ENCODE measurements at places on chromosomes 1 and 21. TPM values are rescaled to one million over a fixed set of nuclear protein-coding genes. Genes with fewer than 3 reads are reported as not detected.

GRCh38 chr1:205356440-205357139 is at the start of gene KLHDC8A:
Gene KLHDC8A, minus strand, starts transcription at chr1:205356922. Its CDS starts 13,318 bp downstream, at chr1:205343604.
- H3K4me3 ChIP-seq = no peak within 1 kb of the TSS
- H3K27ac ChIP-seq = no peak within 1 kb of the TSS
- no peak for DNase-seq
- no peaks in the 10 kb centered on the region for H3K36me3 ChIP-seq
- H3K27me3 ChIP-seq = no peaks in the 10 kb centered on the region

Gene SLC2A1
- total RNA-seq = 35.7 TPM

DNA sequence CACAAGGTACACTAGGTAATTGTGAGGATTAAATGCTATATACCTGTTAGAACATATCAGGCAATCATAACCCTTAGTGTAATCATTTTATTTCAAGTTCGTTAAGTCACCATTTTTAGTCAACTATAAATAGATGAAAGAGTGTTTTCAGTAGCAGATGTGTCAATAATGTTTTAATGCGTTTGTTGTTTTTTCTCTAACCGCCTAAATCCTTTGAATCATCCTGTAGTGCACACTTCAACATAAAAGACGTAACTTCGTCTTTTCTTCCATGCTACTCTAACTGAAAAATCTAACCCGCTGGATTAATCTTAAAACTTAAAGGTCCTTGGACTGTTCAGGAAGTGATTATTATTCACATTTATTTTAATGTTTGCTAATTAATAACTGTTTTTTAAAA is 7.2 kb upstream of the LBR start:
- H3K4me1 ChIP-seq = no peaks in the 10 kb centered on the region
- no peak overlapping the region for H3K27ac ChIP-seq
- no peak overlapping the region for H3K4me3 ChIP-seq
- no peak for DNase-seq
- H3K36me3 ChIP-seq = no peaks in the 10 kb centered on the region
- no peaks in the 10 kb centered on the region for H3K27me3 ChIP-seq

Gene HES2
- total RNA-seq = 4.9 TPM

DNA sequence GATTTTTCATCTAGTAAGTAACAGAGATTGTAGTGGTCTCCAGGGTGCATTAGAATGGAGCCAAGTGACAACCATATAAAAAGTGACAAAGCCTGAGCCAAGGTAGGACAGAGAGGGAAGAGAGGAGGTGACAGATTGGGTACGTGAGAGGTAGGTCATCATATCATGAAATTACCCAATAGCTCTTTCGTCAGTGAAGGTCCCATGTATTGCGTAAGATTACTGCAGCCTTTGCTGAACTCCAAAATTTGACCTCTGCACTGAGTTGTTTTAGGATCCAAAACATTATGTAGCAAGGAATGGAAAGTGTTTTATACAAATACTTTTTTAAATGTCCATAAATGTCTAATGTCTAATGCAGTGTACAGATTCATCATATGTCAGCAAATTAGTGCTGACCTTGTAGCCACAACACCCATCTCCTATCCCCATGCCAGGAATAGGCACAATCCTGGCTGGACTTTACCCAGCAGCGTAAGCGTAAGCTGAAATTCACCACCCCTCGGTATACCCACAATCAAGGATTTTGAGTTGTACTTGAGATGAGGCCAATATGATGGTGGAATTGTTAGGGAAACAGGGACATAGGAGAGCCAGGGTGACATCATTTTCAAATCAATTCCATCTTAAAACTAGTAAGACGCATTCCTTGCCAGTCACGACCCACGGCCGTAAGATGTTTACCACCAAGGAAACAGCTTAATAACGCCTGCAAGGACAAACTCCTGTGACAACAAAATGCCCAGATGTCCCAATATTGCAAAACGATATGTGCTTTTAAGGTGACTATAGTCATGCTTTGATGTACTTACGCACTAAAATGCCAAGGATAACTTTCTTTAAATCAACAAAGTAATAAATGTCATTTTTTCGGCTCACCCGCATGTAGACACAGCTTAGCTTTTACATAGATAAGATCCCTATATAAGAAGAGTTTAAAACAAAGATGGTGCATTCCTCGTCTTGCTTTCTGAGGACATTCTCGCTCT is 38.1 kb upstream of the GREM2 start:
- no peak overlapping the region for H3K27ac ChIP-seq
- no peaks in the 10 kb centered on the region for H3K27me3 ChIP-seq
- no peaks in the 10 kb centered on the region for H3K4me1 ChIP-seq
- H3K4me3 ChIP-seq = no peak overlapping the region
- no peak for DNase-seq

GRCh38 chr1:28507247-28507645 is 1.4 kb downstream of the RCC1 start:
- peaks cover 3% of the 10 kb centered on the region for H3K4me1 ChIP-seq
- peak overlapping the region; percentile 90 for H3K27ac ChIP-seq
- no peaks in the 10 kb centered on the region for H3K36me3 ChIP-seq

Gene LCE3A
- total RNA-seq = not detected

Gene SELENOF
- total RNA-seq = 90.4 TPM

DNA sequence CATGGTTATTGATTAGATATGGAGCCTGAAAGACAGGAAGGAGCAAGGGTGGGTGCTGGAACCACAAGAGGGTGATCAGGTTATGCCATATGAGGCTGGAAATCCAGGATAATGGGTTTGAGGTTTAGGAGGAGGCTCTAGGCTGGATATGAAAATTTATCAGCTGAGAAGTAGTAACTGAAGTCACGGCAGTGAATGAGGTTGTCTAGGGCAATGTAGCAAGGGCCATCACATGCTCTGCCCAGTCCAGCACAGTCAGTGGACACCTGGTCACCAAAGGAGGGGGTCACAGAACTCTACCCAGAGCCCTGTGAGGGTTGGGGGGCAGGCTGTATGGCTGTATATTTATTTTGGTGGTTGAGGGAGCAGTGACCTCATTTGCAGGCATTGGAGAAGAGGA is 10.5 kb upstream of the TMEM61 start:
- no peak overlapping the region for H3K4me3 ChIP-seq
- H3K27ac ChIP-seq = no peak overlapping the region
- no peaks in the 10 kb centered on the region for H3K27me3 ChIP-seq

- H3K36me3 ChIP-seq = no peaks in the 10 kb centered on the region
- H3K4me1 ChIP-seq = no peaks in the 10 kb centered on the region
- DNase-seq = no peak
- no peak overlapping the region for H3K27ac ChIP-seq
These were observed 6.1 kb upstream of the RBP7 start for GRCh38 chr1:9990944-9991343.

Gene SPRR5
- total RNA-seq = not detected

- DNase-seq = no peak
- peaks cover 7% of the 10 kb centered on the region for H3K4me1 ChIP-seq
- peak overlapping the region; percentile 61 for H3K27ac ChIP-seq
- no peaks in the 10 kb centered on the region for H3K27me3 ChIP-seq
These were observed 110.9 kb downstream of the RGL1 start for GRCh38 chr1:183915625-183916510.

DNA sequence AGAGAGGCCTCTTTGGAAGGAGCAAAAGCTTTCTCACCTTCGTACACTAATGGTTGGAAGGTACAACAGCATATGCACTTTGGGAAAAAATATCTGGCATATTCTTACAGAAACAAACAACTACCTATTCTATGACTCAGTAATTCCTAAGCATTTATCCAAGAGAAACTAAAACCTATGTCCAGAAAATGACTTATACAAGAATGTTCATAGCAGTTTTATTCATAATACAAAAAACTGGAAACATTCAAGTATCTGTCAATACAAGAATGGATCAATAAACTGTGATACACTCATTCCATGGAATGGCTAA is 8.2 kb downstream of the NBPF1 start:
- no peak overlapping the region for H3K4me3 ChIP-seq
- H3K36me3 ChIP-seq = peaks cover 38% of the 10 kb centered on the region
- no peaks in the 10 kb centered on the region for H3K4me1 ChIP-seq
- no peak overlapping the region for H3K27ac ChIP-seq
- H3K27me3 ChIP-seq = no peaks in the 10 kb centered on the region

Gene CR1L
- not detected for total RNA-seq

Gene BNIPL
- total RNA-seq = 3.6 TPM

- peak overlapping the region; percentile 97 for H3K4me3 ChIP-seq
- DNase-seq = no peak
- H3K27ac ChIP-seq = peak overlapping the region; percentile 95
- peaks cover 37% of the 10 kb centered on the region for H3K4me1 ChIP-seq
- H3K27me3 ChIP-seq = no peaks in the 10 kb centered on the region
- H3K36me3 ChIP-seq = no peaks in the 10 kb centered on the region
These were observed 362 bp downstream of the ZBTB48 start for GRCh38 chr1:6580119-6580592.

DNA sequence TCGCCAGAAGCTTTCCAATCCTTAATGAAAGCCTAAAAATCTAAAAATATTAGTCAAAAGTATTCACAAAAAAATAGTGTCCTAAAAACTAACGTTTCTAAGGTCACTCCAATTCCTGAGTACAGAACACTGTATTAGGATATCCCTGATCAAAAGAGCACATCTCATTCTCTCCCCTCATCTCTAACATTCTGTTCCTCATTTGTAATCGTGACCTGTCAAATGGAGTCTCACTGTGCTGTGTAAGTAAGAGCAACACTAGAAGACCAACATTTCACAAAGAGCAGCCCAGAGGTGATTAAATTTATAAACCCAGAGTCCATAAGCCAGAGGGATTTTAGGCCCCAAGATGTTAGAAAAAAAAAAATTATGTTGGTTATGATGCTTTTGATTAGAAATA is 26.3 kb downstream of the RGS2 start:
- no peaks in the 10 kb centered on the region for H3K36me3 ChIP-seq
- H3K27ac ChIP-seq = no peak overlapping the region
- H3K4me1 ChIP-seq = no peaks in the 10 kb centered on the region

Gene SLC30A10
- total RNA-seq = 31.9 TPM

Gene PDPN
- 44.6 TPM for total RNA-seq

GRCh38 chr1:89603651-89604413 is 29.1 kb upstream of the LRRC8C start:
- DNase-seq = no peak
- H3K27me3 ChIP-seq = no peaks in the 10 kb centered on the region
- H3K4me3 ChIP-seq = no peak overlapping the region
- H3K36me3 ChIP-seq = no peaks in the 10 kb centered on the region
- H3K27ac ChIP-seq = peak overlapping the region; percentile 25
- H3K4me1 ChIP-seq = no peaks in the 10 kb centered on the region

DNA sequence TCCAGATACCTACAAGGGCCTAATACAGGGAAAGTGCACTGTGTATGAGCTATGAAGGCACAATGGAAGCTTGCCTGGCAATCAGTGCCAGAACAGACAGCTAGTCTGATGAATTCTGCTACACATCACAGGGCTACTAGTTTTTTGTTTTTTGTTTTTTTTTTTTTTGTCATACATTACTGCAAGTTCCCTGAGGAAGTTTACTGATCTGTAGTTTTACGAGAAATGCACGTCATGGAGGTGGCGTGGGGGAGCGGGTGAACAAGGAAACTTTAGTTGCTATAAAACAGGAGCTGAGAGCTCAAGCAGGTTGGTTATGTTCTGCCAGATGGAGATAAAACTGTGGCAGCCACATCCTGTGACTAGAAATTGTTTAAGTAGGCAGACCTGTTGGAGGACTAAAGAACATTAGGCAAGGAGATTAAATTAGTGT is 17.7 kb downstream of the PTPRC start:
- H3K4me3 ChIP-seq = no peak overlapping the region
- no peaks in the 10 kb centered on the region for H3K4me1 ChIP-seq
- H3K36me3 ChIP-seq = no peaks in the 10 kb centered on the region
- H3K27ac ChIP-seq = peak overlapping the region; percentile 39
- no peaks in the 10 kb centered on the region for H3K27me3 ChIP-seq

DNA sequence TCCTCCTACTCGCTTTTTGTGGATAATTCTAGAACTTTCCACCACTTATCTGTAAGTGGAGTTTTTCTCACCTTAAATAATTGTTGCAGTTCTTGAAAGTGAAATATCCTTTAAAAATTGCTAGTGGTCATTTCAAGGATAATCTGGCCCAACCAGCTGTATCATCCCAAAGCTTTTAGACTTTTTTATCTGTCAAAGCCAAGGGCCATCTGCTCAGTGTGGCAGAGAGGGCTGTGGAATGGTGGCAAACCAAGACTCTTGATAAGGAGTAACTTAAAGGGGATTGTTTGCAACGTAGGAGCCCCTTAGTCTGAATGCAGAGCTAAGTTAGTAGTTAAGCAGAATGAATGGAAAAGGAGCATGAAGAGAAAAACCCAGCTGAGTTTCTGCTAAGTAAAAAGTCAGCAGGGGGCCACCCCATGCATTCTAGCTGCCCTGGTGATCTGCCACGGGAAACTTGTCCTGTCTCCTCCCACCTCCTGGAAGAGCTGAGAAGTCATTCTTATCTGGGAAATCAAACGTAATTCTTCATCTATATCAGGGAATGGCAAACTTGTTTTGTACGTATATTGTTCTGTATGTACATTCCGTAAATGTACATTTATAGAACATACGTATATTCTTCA is 169.3 kb downstream of the PRDM2 start:
- H3K36me3 ChIP-seq = no peaks in the 10 kb centered on the region
- no peaks in the 10 kb centered on the region for H3K4me1 ChIP-seq
- no peak overlapping the region for H3K4me3 ChIP-seq

Gene EXO5
- 10.7 TPM for total RNA-seq
